ENCODE measurements at places on chromosomes 16 and 17. TPM values are rescaled to one million over a fixed set of nuclear protein-coding genes. Genes with fewer than 3 reads are reported as not detected.

DNA sequence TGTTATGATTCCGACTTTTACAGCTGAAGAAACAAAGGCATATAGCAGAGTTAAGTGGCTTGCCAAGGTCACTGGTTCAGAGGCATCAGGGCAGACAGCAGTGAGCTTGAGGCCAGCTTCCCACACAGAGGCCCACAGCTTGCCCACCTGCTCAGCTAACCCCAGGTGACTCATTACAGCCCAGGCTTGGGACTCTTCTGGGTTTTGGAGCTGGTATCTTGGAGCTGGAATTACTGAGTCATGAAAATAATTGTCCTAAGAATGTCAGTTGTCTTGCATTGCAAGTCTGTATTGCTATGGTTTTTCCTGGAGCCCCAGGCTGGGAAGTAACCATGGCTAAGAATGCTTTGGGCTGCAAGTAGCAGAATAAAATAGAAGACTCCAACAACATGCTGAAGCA lies 32.4 kb upstream of the IRX3 start:
- DNase-seq: no peak

DNA sequence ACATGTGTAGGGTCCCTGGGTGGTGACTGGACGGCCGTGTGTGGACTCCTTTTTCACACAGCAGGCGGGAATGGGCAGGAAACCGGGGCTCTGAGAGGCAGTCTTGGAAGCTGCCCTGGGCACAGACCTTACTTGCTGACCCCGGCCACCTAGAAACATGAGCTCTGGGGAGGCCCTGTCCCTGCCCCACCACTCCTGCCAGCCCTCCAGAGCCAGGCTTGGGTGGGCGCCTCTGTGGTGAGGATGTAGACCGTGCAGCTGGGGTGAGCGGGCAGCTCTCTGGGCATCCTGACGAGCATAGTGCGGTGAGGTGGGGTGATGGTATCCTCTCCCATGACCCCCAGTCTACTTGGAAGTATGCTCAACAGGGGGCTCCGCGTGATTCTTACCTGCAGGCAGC lies 121.3 kb downstream of the RAB11FIP4 start:
- no peak for DNase-seq

The TMED6 gene
- total RNA-seq: not detected

The ABCA9 gene
- total RNA-seq: 7.4 TPM

- no peak for DNase-seq
These were observed 724 bp downstream of the UBE2I start for GRCh38 chr16:1309888-1310831.

The C1QTNF8 gene
- not detected for total RNA-seq

The BRIP1 gene
- total RNA-seq: 1.0 TPM

The PPP1R27 gene
- total RNA-seq: not detected

The HES7 gene
- not detected for total RNA-seq

DNA sequence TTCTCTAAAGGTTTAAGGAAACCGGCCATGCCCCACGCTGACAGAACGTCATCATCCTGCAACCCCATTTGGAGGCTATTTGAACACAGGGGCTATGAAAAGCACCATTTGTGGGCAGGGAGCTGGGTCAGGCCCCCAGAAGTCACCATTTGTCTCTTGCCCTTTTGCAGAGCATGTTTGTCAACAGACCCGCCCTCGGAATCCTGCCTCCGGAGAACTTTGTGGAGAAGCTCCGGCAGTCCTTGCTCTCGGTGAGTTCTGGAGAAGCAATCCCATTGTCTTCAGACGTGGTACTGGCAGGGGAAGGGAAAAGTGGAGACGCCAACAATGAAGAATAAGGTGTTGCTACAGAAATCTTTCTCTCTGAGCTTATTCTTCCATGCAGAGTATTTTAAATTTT lies 33.5 kb downstream of the TMEM186 start:
- no peak for DNase-seq

The CLEC16A gene
- total RNA-seq: 26.8 TPM

The PRAC1 gene
- total RNA-seq: not detected

DNA sequence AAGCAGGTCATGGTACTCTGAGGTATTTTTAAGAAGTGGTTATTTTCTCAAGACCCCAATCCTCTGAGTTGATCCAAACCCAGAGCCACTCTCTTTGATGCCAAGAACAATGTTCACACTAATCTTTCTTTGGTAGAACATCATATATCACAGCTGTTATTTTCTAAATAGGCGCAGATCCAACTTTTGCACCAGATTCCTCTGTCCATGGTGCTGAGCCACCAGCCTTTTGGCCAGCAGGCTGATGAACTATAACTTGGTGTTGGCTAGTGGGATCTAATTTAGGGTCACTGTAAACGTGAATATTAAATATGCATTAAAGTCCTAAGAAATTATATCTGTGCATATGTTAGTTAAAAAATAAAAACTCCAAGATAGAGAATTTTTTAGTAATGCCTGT lies 7.0 kb upstream of the ZKSCAN2 start:
- no peak for DNase-seq
